Frontal cortex (tissue), 4 donors: ENCODE measurements at places on chromosomes 13 and 19.

- no peak for DNase-seq
Measured at GRCh38 chr19:50703915-50704796, 15.4 kb downstream of the SHANK1 start.

DNA sequence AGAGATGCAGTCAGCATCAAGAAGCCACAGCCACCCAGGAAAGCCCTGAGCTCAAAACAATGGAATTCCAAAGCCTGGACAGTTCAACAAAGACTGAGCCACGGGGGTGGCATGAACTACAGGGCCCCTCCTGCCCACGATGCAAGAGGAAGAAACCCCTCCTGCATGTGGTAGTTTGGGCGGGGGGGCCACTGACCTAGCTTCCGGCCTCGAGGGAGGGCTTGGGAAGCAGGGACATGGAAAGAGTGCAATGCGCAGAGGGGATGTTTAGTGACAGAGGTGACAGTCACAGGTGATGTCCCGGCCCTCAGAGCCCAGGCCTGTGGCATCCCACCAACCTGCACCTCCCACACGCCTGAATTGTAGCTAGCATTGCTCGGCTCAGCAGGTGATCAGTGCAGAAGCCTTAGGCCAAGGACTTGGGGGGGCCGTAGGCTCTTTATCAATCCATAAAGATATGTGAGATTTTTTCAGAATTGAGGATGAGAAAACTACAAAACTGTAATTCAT is 318.8 kb downstream of the TEX29 start:
- no peak for DNase-seq

DNA sequence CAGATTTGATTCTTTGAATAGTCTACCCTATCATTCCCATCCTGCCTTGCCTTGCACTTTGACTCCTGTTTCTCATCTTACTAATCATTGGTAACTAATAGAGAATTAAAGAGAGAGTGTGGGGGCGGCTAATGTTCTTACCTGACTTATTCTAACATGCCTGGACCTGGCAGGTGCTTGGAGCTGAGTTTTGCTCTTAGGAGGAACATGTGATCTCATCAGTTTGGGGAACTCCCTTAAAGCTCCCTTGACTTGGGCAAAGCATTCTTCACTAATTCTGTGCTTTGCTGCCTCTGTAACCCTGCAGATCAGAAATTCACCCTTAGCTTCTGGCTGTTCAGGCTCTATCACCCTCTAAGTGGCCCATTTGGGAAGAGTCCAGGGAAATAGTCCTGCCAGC is 861.1 kb downstream of the GPC5 start:
- no peak for DNase-seq

GRCh38 chr13:66021846-66022245 is 1208.3 kb downstream of the PCDH9 start:
- no peak for DNase-seq

DNA sequence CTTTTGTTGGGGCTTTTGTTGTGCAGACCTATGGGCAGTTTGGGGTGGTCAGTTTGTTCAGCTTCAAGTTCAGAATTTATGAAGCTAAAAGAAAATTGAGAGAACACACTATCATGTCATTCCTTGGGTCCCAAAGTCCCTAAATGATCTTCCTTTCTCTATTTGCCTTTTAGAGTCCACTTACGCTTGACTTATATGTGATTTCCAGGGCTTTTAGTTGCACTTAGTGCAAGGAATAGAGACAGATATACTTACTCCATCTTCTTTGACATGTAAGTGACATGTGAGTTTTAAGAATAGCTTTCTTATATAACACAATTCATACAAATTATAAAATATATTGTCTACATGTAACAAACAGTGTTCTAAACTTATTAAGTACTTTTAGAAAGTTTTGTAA is 660.1 kb upstream of the SLITRK1 start:
- DNase-seq, result no peak

- no peak for DNase-seq
Measured at GRCh38 chr13:88464851-88465250, 793.7 kb downstream of the SLITRK5 start.

DNA sequence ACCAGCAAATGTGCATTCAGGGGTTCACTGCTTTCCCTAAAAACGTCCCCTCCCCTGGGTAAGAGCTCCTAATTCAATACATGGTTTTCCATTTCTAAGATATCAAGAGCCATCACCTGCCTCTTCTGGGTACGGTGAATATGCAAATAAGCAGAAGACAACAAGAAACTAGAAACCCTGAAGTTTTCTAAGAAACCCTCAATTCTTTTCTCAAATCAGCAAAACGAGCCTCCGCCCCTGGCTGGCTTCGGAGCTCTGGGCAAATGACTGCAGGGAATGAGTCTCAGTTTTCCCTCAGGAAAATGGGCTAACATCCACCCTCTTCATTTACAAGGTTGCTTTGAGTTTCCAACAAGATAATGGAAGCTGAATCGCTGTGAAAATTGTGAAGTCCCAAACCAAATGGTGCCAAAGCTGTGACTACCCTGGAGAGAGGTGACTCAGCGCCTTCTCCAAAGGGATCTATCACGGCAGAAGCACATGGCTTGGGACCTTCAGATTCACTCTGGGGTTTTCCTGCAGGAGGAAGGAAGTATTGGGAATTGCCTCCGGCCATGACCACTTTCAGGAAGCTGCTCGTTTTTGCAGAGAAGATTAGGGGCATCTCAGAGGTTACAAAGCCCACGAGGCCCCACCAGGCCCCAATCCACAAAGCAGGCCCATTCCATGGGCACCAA is 26.6 kb downstream of the KLF2 start:
- no peak for DNase-seq

DNA sequence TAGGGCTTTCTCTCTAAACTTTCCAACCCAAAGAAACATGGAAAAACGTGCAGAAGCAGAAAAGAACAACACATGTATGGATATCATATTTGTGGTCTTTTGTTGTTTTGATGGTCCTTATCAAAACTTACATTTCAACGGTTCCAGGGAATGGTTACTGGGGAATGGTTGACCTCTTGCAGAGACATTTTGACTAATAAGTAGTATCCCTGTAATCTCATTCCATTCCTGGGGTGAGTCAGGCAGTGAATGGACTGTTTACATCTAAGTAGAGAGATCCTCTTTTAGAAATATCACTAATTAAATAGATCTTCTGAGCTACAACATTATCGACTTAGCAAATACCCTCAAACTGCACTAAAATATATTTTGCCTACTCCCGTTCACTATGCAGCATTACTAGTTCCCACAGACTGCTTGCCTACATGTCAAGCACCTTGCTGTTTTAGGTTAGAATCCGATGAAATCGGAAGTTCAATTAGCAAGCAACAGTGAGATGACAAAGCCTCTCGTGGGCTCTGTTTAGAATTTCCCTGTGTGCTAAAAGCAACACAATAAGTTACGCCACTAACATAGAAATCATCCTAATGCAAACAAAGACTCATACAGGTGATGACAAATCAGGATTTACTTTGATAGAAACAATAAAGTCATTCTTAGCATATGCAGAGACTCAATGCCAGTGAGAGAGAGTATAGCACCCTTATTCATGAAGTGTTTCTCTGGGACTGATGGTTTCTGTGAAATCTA is 797.7 kb upstream of the ARGLU1 start:
- DNase-seq, result no peak

DNA sequence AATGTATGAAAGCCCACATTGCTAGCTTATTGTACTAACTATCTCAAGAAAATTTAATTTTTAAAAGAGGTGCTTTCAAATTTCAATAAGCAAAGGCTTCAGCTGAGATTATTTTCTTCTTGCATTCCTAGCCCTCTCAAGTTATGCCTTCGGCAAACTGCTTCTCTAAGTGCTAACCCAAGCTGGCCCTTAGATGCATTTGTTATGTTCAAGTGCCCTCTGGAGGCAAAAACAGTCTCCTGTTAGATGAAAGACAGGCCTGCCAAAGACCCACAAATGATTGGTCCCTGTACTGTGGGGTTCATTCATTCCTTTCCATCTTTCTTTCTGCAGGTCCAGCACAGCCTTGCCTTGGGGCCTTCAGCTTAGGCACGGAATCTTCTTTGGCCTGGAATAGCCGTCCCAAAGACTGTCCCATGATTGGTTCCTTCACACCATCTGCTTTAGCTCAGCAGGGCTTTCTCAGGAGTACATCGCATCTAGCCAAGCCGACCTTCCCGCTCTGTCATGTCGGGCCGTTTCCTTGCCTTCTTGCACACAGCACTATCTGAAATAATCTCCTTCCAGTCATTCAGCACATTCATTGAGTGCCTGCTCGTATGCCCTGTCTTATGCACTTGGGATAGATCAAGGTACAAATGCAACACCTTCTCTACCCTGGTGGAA is 26.4 kb upstream of the TPTE2 start:
- DNase-seq, result peak; percentile 24

DNA sequence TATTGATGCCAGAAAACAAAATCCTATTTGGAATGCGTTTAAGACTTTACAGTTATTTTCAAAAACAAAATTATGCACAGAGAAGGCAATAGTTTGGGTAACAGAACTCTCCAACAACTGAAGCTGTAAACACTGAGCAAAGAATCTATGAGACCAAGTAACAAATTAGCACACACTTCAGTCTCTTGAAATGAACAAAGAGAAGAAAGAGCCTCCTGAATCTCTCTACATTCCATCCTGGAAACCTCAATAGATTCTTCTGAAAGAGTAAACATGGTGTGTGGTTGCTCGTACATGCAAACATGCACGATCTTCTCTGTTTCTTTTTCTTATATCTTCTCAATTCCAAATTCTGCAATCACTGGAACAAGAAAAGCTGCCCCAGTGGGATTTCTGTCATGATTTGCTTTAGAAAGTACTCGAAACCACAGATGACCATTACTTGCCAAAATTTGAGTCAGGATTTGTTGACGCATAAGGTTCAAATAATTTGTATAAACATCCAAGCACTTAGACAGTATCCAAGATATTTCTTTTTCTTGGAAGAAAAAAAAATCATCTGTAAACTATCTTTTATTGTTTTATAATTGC is 137.9 kb upstream of the DACH1 start:
- DNase-seq, result no peak

DNA sequence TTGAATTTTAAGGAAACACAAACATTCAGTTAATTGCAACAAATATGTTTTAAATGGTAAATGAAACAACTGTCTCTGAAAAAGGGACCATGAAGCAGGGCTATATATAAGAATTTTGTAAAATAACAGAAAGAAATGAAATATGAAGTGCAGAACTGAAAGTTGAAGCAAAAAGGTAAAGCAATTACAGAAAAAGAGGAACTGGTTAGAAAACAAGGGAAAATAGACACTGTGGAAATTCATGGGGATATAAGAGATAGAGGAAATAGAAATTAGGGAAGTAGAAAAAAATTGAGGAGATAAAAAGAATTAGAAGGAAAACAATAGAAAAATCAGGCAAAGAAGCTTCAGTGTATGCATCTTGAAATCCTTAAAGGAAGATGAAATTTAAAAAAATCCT is 40.0 kb upstream of the TDRD3 start:
- DNase-seq, result no peak
